ENCODE measurements at places on chromosomes 2 and 18. TPM values are rescaled to one million over a fixed set of nuclear protein-coding genes. Genes with fewer than 3 reads are reported as not detected.

The DCC gene
- total RNA-seq: not detected

The NT5C1B gene
- not detected for total RNA-seq

The KANSL3 gene
- total RNA-seq: 13.5 TPM

The CNTNAP5 gene
- not detected for total RNA-seq

The LRRC30 gene
- total RNA-seq: not detected

The SULT1C4 gene
- total RNA-seq: 12.4 TPM
